ENCODE measurements at places on chromosomes 16 and 17.

- no peak for DNase-seq
Measured at GRCh38 chr17:75652341-75652740, 14.6 kb downstream of the RECQL5 start.

DNA sequence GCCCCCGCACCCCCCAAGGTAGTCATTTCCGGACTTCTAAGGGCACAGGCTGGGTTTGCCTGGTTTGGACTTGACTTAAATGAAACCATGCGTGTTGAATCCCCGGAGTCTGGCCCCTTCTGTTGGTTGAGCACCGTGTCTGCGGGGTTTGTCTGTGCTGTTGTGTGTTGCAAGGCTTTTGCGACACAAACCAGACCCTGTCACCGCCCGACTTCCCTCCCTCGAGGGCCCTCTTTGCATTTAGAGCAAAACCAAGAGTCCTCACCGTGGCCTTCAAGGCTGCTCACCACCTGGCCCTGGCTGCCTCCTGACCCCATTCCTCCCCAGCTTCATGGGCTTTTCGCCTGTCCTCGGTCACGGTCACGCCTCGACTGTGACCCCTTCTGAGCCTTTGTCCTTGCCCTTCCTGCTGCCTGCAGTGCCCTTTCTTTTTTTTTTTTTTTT lies 7.4 kb downstream of the CRISPLD2 start:
- no peak for DNase-seq

- DNase-seq = no peak
Measured at GRCh38 chr17:7794075-7794663, 39.8 kb upstream of the KDM6B start.

GRCh38 chr16:5175266-5175665 lies 77.7 kb upstream of the EEF2KMT start:
- no peak for DNase-seq

DNA sequence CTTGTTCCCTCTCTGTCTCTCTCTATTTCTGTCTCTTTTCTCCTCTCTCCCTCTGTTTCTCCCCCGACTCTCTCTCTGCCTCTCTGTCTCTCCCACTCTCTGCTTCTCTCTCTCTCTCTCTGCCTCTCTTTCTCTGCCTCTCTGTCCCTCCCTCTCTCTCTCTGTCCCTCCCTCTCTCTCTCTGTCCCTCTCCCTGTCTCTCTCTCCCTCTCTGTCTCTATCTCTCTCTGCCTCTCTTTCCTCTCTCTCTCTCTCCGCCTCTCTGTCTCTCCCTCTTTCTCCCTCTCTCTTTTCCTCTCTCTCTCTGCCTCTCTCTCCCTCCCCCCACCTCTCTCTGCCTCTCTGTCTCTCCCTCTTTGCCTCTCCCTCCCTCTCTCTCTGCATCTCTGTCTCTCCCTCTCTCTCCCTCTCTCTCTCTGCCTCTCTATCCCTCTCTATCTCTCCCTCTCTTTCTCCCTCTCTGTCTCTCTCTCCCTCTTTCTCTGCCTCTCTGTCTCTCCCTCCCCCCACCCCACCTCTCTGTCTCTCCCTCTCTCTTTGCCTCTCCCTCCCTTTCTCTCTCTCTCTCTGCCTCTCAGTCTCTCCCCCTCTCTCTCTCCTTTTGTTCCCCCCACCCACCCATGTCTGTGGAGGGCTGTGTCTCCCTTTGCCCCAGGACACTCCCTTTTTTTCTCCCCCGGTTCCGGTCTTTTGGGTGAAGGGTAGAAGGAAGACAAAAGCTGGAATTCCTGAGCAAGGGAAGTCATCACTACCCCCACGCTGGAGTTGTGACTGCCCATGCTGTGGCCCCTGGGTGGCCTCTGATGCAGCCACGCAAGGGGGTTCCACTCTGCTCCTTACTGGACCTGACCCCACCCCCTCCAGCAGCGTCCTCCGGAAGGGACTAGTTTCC lies 27.1 kb upstream of the MGAT5B start:
- peak; percentile 43 for DNase-seq

GRCh38 chr16:14486520-14487303 lies 143.3 kb downstream of the PARN start:
- peak; percentile 46 for DNase-seq

GRCh38 chr16:15932939-15933338 lies 16.5 kb upstream of the ABCC1 start:
- DNase-seq = no peak

- DNase-seq = peak; percentile 66
Measured at GRCh38 chr17:51166987-51167931, 1.0 kb downstream of the NME2 start.

All from GM23338 (cell line).